ENCODE measurements at places on chromosomes 3 and 15. TPM values are rescaled to one million over a fixed set of nuclear protein-coding genes. Genes with fewer than 3 reads are reported as not detected.
A peak's percentile ranks its signal among the peaks of the same experiment; 100 is the strongest.

- no peaks in the 10 kb centered on the region for H3K4me1 ChIP-seq
- no peaks in the 10 kb centered on the region for H3K36me3 ChIP-seq
- H3K4me3 ChIP-seq, result no peak overlapping the region
- DNase-seq, result no peak
- no peak overlapping the region for H3K27ac ChIP-seq
These were observed 57.2 kb downstream of the ATP1B3 start for GRCh38 chr3:141933421-141934300.

GRCh38 chr3:119579366-119580066 lies at the start of gene ADPRH:
TSS of gene ADPRH (plus strand) at chr3:119579492. CDS start at chr3:119582170, 2,678 bp downstream.
- peak within 1 kb of the TSS; percentile 93 for H3K27ac ChIP-seq
- peak; percentile 91 for DNase-seq
- H3K27me3 ChIP-seq, result no peaks in the 10 kb centered on the region
- H3K4me1 ChIP-seq, result peaks cover 27% of the 10 kb centered on the region
- peak within 1 kb of the TSS; percentile 41 for H3K4me3 ChIP-seq

DNA sequence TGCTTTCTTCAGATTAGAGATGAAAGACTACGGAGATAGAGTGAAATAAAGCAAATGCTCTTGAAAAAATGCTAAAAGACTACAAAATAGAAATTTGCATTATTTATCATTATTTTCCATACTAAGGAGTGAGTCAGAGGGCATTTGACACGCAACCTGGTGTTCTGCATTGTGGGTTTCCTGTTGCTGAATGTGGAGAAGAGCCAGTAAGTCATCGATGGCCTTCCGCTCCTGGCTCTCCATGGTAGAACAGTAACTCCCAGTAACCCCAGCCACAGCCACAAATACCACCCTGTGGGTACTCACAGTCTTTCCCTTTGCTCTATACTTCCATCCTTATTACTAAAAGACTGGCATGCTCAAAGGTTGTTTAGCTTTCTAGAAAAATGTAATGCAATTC lies 61.5 kb downstream of the CGGBP1 start:
- H3K4me3 ChIP-seq, result no peak overlapping the region

DNA sequence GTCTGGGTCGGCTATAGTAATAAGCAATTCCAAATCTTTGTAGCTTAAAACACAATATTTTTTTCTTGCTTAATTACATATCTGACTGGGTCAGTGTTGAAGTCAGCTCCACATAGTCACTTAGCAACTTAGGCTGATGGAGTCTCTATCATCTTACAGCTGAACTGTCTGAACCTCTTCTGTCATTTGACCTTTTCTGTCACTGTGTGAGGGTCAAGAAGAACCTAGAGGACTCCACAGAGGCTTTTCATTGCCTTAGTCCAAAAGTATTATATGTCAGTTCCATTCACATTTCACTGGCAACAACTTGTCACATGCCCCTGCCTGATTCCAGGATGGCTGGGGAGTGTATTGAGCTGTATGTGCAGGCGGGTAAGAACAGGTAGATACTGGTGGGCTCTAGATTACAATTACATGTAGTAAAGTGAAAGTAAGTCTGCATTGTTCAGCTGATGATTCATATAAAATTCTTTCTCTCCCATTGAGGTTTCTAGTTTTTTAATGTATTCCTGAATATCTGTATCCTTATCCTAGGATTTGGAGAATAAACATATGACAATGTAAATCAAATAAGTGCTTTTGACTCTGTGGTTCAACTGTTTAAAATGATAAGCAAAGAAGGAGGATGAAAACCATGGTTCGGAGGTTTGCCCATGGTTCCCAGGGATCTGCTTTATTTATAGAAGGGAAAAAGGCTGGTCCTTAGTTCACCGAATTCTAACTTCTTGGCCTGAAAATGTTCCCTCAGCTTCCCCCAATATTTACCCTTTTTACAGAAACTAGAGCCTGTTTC lies 5.8 kb upstream of the ARPP21 start:
- no peak overlapping the region for H3K4me3 ChIP-seq
- H3K36me3 ChIP-seq, result no peaks in the 10 kb centered on the region
- peaks cover 10% of the 10 kb centered on the region for H3K27me3 ChIP-seq
- no peaks in the 10 kb centered on the region for H3K4me1 ChIP-seq
- DNase-seq, result no peak

DNA sequence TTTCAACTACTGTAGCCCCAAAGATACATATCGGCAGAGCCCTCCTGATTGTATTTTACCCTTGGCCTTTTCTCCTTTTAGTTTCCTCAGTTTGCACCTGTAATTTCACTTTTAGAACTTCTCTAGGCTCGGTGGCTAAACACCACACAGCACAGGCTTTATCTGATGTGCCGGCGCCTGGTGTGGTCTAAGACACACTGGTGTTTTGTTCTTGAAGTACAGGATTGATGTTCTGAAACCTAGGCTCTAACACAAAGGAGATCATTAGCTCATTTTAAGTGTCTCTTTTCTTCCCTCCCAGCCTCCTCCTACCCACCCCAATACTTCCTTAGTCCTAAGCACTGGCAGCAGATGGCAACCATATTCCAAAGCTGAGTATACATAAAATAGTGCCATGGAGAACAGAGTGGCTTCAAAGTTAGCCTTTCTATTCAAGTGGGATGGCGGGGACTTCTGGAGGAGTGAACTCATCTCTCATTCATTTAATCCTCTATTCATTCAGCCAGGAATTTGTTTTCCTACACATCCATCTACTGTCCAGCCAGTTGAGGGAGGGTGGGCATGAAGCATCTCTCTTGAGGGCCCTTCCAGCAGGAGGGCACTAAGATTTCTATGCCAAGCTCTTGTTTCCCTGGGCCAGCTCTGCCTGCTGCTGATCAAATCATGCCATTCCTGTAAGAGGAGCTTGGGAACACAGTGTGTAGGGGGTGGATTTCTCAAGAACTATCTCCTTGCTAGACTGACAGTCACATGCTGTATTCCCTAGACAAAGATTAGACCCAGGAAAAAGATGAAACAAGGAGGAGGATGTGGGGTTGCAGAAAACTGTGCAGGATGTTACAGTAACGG lies 71.2 kb downstream of the TIGIT start:
- peak overlapping the region; percentile 47 for H3K27ac ChIP-seq
- H3K27me3 ChIP-seq, result no peaks in the 10 kb centered on the region
- H3K36me3 ChIP-seq, result no peaks in the 10 kb centered on the region
- no peak for DNase-seq
- H3K4me1 ChIP-seq, result peaks cover 3% of the 10 kb centered on the region

DNA sequence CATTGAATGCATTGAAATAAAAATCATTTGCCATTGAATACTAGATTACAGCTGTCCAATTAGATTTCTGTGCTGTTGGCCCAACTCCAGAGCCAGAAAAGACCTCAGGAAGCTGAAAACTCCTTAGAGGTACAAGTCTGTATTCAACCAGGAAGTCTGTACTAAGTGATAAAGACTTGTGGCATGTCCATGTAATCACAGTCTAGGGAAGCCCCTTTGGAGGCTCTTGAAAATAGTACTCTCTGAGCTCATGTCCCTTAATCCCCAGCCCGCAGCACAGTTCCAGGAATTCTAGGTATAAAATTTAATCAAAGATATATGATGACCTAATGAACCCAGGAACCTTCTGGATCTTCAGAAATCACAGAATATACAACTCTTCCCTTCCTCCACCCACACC lies 279.4 kb downstream of the RSL24D1 start:
- H3K4me3 ChIP-seq, result no peak overlapping the region
- H3K27me3 ChIP-seq, result no peaks in the 10 kb centered on the region
- no peaks in the 10 kb centered on the region for H3K36me3 ChIP-seq
- no peak overlapping the region for H3K27ac ChIP-seq

- no peaks in the 10 kb centered on the region for H3K36me3 ChIP-seq
- H3K27me3 ChIP-seq, result no peaks in the 10 kb centered on the region
- H3K27ac ChIP-seq, result no peak overlapping the region
These were observed 120.5 kb downstream of the PDZRN3 start for GRCh38 chr3:73504239-73504638.

DNA sequence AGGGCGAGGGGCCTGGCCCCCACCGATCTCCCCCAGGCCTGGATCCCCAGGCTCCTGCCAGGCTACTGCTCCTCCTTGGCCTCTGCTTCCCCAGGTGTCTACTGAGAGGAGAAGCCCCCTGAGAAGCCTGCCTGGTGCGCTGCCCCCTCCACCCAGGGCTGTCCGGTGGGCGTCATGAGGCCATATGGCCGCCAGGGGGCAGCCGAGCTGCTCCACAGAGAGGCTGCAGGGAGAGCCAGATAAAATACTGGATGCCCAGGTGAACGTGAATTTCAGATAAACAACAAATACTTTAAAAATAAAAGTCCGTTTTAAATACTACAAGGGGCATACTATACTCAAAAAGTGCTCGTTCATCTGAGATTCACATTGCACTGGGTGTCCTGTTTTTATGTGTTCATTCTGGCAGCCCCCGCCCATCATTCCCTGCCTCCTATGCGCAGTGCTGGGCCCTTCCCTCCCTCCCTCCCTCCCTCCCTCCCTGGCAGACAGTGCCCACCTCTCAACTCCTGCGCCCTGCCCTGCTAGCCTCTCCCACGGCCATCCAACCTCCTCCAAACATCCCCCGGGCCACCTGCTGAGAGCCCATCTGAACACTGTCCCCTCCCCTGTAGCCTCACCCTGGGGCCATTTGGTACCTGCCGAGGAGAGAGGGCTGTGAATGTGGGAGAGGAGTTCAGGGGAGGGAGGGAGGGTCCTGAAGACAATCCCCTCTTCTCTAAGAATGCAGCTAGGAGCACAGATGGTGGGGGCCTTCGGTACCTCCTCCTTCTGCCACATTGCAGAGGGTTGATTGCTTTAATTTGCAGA lies 29.6 kb downstream of the PSTPIP1 start:
- H3K27ac ChIP-seq, result no peak overlapping the region
- H3K27me3 ChIP-seq, result no peaks in the 10 kb centered on the region
- no peaks in the 10 kb centered on the region for H3K36me3 ChIP-seq
- H3K4me3 ChIP-seq, result no peak overlapping the region

DNA sequence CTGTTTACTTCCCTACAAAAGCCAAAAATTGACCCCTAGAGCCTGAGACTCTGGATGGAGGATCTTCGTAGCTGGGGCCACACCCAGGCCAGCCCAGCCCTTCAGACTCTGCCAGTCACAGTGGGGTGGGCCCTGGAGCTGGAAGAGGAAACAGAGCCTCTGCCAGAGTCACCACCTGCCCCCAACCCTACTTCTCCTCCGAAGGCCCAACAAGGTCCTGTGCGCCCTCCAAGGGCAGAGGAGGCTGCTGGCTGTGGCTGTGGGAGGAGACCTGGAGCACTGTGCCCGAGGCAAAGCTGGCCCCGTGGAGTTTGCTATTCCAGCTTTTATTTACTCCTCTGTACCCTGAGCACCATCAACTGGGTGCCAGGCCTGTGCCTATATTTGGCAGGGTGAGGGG lies 19.0 kb downstream of the CISH start:
- H3K4me1 ChIP-seq, result peaks cover 28% of the 10 kb centered on the region
- H3K36me3 ChIP-seq, result no peaks in the 10 kb centered on the region
- peak overlapping the region; percentile 67 for H3K27ac ChIP-seq
- no peak overlapping the region for H3K4me3 ChIP-seq

DNA sequence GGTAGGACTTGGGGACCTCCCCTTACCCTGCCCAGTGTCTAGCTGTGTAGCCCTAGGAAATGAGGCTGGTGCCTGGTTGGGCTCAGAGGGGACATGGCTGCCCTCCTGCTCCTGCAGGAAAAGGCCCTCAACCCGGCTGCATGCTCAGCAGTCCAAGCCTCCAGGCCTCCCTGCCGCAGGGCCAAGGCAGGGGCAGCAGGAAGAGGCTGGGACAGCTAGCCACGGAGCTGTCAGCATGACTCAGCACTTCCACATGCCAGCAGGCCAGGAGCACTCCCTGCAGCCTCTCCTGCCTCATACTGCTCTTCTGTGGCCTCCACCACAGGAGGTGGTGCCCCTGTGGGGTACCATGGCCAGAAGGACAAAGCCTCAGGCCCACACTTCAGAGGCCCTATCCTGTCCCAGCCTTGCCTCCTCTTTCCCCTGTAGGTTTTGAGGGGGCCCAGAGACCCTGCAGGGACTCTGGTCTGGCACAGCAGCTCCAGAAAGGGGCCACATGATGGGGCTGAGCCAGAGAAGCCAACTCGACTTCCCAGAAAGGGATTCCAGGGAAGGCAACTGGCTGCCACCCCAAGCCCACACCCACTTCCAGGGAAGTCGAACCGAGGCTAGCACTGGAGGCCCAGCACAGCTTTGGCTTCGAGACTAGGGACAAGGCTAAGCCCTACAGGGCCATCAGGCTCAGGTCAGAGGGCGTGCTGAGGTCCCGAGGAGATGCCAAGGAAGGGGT lies 19.5 kb downstream of the TKT start:
- H3K27me3 ChIP-seq, result no peaks in the 10 kb centered on the region
- peak overlapping the region; percentile 58 for H3K27ac ChIP-seq
- no peak overlapping the region for H3K4me3 ChIP-seq
- peaks cover 32% of the 10 kb centered on the region for H3K4me1 ChIP-seq
- DNase-seq, result peak; percentile 65

GRCh38 chr3:42503957-42504333 lies 1.5 kb downstream of the VIPR1 start:
- peaks cover 11% of the 10 kb centered on the region for H3K4me1 ChIP-seq
- H3K27ac ChIP-seq, result no peak overlapping the region
- H3K27me3 ChIP-seq, result peaks cover 11% of the 10 kb centered on the region
- DNase-seq, result no peak
- no peak overlapping the region for H3K4me3 ChIP-seq

DNA sequence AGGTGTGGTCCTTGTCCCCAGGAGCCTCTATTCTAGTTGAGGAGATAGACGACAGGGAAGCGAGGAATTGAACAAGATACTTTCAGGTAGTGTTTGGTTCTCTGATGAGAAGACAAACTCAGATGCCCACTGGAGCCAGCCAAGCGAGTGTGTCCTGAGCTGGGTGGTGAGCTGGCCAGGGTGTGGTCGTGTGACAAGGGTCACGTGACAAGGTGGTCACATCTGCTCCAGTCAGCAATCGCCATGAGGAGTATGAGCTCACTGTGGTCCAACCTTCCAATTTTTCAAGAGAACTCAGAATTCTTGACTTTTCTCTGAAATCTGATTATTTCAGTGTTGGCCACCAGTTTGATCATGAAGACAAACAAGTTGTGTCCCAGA lies 39.5 kb downstream of the SLC6A6 start:
- H3K4me1 ChIP-seq, result peaks cover 28% of the 10 kb centered on the region
- no peaks in the 10 kb centered on the region for H3K27me3 ChIP-seq
- no peak for DNase-seq

- no peak for DNase-seq
- no peaks in the 10 kb centered on the region for H3K27me3 ChIP-seq
- peak overlapping the region; percentile 78 for H3K27ac ChIP-seq
- no peak overlapping the region for H3K4me3 ChIP-seq
- no peaks in the 10 kb centered on the region for H3K36me3 ChIP-seq
- no peaks in the 10 kb centered on the region for H3K4me1 ChIP-seq
These were observed 27.3 kb upstream of the MBNL1 start for GRCh38 chr3:152241142-152242017.

DNA sequence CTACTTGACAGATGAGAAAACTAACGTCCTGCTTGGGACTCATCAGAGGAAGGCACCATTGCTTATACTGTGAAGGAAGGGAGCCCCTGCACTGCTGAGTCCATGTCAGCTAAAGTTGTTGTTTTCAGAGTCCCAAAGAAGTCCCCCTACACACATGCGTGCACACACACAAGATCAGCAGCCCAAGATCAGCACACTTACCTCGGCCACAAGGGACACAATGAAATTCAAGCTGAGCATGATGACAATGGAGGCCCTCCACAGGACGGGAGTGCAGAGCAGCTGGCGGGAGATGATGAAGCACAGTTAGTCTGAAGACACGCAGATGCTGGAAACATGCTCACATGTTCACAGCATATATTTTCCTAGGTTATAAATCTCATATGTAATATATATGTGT lies 28.6 kb upstream of the ATP13A5 start:
- H3K27me3 ChIP-seq, result no peaks in the 10 kb centered on the region
- H3K4me3 ChIP-seq, result no peak overlapping the region
- no peak overlapping the region for H3K27ac ChIP-seq
- no peaks in the 10 kb centered on the region for H3K4me1 ChIP-seq

The HIGD2B gene
- not detected for polyA plus RNA-seq

The PLIN1 gene
- polyA plus RNA-seq, result 11.8 TPM

The MAP2K5 gene
- 16.3 TPM for polyA plus RNA-seq

The PROS1 gene
- 20.4 TPM for polyA plus RNA-seq

The APOD gene
- 101 TPM for polyA plus RNA-seq

The ACOX2 gene
- polyA plus RNA-seq, result 6.6 TPM

The OR5H2 gene
- polyA plus RNA-seq, result not detected

The CA12 gene
- 1.5 TPM for polyA plus RNA-seq
